ENCODE measurements at places on chromosomes 1 and 21.
A peak's percentile ranks its signal among the peaks of the same experiment; 100 is the strongest.

GRCh38 chr1:91621907-91622306, 121.3 kb downstream of the CDC7 start:
- no peak for DNase-seq

- peak; percentile 22 for DNase-seq
These were observed 81.4 kb downstream of the TGFBR3 start for GRCh38 chr1:91804546-91805023.

DNA sequence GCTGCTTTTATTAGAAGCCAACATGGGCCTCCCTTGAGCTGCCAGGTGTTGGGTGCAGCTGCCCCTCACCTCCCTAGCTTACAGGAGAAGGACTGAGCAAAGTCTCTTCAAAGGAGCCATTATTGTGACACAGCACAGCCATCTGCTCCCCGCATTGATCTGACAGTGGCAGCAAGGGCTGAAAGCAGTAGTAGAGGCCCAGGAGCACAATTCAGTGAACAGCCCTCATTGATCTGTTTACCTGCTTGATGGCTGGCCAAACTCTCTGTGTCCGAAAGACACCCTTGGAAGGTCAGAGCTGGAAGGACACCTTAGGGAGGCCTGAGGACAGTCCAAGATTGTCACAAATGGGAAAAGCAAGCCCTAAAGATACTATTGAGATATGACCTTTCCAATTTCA, 14.5 kb downstream of the HMGB4 start:
- DNase-seq = no peak

DNA sequence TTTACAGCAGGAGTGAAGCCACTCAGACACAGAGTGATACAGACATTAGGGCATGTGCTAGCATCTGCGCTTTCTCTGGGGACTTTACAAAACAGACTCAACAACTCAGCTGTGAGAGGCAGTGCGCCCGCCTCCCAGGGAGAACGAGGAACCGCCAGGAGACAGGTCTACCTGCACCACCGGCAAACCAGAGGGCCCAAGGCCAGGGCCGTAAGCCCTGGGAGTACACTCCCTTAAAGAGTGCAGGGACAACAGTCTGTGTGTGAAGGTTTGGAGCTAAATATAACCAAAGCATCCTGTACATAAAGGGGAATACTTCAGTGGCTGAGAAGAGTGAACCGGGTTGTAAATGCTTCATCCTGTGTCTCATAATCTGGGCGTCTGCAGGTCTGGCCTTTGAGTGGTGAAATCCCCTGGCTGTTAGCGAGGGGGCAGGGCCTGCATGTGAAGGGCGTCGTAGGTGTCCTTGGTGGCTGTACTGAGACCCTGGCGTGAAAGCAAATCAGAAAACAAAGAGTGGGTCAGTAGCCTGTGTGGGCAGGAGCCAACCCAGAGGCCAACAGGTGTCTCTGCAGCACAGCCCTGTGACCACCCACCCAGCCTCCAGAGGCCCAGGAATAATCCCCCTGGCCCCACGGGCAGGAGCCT, 86.9 kb downstream of the CD247 start:
- no peak for DNase-seq

GRCh38 chr1:17045634-17046333, 8.0 kb downstream of the SDHB start:
- peak; percentile 65 for DNase-seq

- no peak for DNase-seq
These were observed 175.7 kb downstream of the ZZZ3 start for GRCh38 chr1:77506771-77507170.

DNA sequence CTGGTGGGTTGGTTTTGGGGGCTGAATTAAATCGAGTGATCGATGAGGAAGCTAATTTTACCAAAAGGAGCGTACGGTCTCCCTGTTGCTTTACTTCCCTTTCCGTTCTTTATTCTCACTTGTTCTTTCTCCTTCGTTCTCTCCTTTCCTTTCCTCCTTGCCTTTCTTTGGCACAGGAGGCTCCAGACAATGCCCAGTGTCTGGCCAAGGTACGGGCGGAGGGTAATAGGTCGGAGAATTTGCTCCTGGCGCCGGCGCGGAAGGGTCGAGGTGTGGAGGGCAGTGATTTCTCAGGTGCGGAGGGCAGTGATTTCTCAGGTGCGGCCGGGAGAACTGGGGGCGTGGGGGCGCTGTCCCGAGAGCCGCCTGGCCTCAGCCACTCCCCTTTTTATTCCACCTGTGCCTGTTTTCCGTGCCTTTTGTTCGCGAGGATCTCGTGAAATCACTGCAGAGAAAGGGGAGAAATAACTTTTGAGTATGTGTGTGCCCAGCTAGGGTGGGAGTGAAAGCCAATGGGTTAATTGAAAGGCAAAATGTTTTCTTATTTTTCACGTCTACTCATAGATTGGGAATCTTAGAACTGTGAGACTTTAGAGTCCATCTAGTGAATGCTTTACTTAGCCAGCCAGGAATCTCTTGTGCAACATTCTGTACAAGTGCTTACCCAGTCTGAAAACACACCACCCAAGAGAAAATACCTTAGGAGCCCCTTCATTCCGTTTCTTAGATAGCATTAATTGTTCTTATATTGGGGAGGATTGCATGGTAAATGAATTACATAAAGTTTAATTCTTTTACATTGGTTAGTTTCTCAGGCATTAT, 1.3 kb downstream of the FNBP1L start:
- peak; percentile 44 for DNase-seq

- DNase-seq = no peak
These were observed 41.7 kb downstream of the FASLG start for GRCh38 chr1:172700556-172700955.
